Coronary artery (tissue), 2 donors: ENCODE measurements at places on chromosomes 1 and 21.

DNA sequence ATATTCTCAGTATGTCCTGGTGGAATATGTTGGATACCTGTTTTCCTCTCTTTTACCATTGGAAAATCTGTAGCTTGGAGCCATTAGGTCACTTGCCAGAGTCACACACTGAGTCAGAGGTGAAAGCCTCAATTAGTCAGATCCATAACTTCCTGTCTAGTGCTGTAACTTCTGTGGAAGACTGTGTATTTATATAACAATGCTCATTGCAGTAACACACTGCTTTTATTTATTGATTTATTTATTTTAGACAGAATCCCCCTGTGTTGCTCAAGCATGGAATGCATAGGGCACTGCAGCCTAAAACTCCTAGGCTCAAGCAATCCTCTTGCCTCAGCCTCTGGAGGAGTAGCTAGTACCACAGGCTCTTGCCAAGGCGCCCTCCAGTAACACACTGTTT is 1.3 kb upstream of the DOCK7 start:
- no peak for DNase-seq

DNA sequence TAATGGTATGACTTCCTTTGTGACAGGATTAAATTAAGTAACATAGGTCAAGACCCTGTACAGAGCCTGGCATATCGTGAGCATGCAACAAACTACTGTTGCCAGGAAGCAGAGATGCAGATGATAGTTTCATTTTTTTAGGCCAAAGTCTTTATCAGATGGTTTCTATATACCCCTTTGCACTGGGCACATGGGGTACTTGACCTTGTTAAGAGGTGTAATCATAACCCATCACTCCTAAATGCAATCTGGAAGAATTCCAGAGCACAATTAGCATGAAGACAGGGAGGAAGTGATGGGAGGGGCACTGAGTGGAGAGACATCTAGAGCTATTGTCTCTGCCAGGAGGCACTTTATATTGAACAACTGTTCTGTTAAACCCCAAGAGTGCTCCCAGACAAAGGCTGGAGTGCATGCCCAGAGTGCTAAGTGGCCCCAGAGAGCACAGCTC is 22.1 kb downstream of the ZBTB17 start:
- DNase-seq: no peak

- no peak for DNase-seq
Observed at GRCh38 chr1:153260585-153261280, 1.2 kb downstream of the LORICRIN start.

- DNase-seq: no peak
Observed at GRCh38 chr1:247156787-247157232, 15.0 kb downstream of the ZNF124 start.

- peak; percentile 45 for DNase-seq
Observed at GRCh38 chr21:45175326-45176095, 101.1 kb downstream of the ADARB1 start.

GRCh38 chr1:94884106-94884505 is 42.8 kb downstream of the CNN3 start:
- DNase-seq: no peak

- no peak for DNase-seq
Observed at GRCh38 chr1:205916541-205916940, 26.7 kb downstream of the SLC26A9 start.

GRCh38 chr1:26154750-26155149 is 4.1 kb upstream of the FAM110D start:
- DNase-seq: no peak

GRCh38 chr1:77095236-77095635 is 124.0 kb downstream of the PIGK start:
- no peak for DNase-seq

- DNase-seq: no peak
Observed at GRCh38 chr1:30190511-30191153, 532.8 kb downstream of the MATN1 start.

GRCh38 chr1:98028800-98029199 is 108.0 kb upstream of the DPYD start:
- DNase-seq: no peak

DNA sequence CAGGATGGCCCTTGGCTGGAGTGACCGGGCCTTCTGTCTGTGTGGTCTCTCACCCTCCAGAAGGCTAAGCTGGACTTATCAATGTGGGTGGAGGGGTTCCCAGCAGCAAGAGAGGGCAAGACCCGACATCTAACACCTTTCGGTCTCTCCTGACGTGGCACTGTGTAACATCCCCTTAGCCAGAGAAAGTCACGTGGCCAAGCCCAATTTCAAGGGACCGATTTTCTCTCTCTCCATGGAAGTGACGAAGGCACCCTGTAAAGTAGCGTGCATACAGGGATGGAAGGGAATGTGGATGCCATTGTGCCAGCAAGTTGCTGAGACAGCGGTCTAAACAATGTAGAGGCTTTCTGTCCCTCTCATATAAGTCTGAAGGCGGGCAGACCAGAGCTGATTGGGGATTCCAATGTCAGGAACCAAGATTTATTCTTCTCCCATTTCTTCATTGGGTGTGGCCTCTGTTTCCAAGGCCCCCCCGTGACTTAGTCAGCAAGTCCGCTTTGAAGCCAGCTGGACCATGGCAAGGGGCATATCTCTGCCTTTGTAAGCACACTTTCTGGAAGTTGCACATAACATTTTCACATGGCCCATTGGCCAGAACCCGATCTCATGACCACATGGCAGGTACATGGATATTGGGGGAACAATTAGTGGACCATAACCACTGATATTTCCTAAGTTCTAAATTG is 12.5 kb downstream of the MX1 start:
- peak; percentile 52 for DNase-seq

GRCh38 chr1:3955196-3955772 is 55.2 kb upstream of the C1orf174 start:
- DNase-seq: no peak

DNA sequence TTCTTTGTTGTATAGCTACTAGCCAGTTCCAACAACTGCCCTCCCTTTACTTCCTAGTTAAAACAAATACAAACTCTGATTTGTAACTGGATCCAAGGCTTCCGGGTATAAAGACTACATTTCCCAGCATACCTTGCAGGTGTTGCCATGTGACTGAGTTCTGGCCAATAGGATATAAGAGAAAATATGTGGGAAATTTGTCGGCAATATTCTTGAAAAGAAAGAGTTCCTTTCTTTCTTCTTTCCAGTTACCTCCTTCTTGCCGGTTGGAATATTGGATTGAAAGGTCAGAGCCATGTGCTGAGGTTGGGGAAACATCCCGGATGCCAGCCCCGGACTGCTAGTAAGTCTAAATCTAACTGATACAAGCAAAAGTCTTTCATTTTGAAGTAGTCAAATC is 23.0 kb upstream of the ZBTB40 start:
- DNase-seq: no peak

- DNase-seq: no peak
Observed at GRCh38 chr1:181643631-181644030, 160.3 kb downstream of the CACNA1E start.

GRCh38 chr1:62685431-62685859 is 2.7 kb downstream of the DOCK7 start:
- no peak for DNase-seq

GRCh38 chr21:39712976-39713375 is 32.0 kb upstream of the IGSF5 start:
- DNase-seq: no peak

DNA sequence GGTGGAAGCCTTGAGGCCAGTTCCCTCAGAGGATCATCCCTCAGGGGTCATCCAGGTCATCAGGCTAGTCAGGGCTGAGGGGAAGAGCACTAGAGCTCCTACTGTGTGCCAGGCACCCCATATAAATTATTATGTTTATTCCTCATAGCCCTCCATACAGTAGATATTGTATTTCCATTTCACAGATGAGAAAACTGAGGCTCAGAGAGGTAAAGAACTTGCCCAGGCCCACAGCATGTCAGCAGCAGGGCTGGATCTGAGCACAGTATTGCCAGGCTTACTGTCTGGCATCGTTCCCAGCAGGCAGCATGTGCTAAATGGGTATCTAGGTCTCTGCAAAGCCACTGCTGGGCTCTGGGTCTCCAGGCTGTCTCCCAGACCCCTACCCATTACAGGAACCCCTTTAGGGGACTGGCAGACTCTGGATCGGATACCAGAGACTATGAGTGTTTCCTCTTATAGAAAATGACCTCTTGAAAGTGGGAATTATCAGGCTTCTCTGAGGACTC is 153.3 kb downstream of the PTPRU start:
- DNase-seq: peak; percentile 11

DNA sequence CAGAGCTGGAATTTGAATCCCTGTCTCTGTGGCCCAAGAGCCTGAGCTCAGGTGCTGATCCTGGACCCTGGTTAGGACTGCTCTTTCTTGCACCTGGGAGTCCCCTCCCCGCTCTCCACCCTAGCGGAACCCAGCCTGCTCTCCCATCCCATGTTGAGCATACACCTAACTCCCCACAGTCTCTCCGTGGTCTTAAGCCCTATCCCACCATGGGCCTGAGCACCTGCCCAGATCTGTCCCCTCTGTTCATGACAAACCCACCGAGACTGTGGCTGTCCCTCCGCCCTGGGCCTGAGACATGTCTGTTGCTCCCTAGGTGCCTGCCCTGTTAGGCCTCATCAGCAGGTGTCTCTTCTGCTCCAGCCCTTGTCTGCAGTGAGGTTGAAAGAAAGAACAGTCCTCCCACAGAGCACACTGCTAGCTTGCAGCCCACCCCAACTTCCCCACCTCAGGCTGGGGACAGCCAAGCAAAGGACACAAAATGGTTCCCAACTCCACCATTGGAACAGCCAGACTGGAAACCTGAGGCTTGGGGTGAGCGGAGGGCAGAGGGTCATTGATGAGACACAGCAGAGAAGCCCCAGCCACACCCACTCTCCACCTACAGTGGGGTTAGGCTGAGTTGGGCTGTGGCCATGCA is 118.5 kb downstream of the MATN1 start:
- peak; percentile 50 for DNase-seq

DNA sequence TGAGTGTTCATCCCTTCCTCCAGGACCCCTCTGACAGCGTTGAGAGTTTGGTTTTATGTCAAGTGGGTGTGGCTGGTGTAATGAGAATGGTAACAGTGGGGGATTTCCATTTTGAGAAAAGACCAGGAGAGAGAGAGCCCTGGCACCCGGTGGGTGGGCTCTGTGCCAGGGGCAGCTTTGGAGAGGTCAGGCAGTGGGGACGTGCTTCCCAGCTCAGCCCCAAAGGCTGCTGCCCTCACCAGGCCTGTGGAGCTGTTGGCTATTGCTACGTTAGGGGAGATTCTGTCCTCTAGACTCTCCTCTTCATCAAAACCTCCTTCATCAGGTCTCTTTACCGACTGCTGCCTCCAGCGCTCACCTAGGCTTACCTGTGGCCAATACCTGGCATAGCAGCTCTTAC is 176.3 kb downstream of the PTPRU start:
- DNase-seq: peak; percentile 41

GRCh38 chr1:218219460-218219859 is 65.6 kb upstream of the RRP15 start:
- DNase-seq: no peak

GRCh38 chr1:10515301-10515975 is 40.7 kb downstream of the PEX14 start:
- DNase-seq: no peak

DNA sequence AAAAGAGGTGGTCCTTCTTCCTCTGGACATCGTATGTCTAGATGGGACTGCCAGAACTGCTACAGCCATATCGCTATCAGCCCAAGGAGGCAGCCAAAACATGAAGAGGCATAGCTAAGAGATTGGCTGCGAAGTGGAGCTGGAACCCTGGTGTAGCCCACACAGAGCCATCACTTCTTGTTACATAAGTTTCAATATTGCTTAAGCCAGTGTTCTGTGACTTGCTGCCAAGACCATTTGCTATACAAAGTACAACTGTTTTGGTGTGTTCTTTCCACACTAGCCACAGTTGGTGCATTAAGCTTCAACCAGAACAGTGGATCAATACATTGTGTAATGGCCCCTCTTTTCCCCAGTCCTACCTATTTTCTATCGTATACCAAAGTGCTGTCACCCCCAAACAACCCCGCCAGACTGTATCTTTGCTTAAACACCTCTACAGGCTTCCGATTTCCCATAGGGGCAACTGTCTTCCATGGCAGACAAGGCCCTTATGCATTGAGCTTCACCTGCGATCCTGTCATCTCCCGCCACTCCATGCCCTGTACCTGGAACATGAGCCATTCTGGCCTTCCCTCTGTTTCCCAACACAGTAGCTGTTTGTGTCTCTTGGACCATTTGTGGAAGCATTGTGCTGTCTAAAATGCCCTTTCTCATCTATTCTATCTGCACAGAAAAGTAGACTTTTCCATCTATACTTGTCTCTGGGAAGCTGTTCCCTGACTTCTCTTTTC is 241.8 kb downstream of the TTLL7 start:
- DNase-seq: no peak

GRCh38 chr21:41369105-41369919 is 7.5 kb downstream of the MX2 start:
- DNase-seq: no peak

DNA sequence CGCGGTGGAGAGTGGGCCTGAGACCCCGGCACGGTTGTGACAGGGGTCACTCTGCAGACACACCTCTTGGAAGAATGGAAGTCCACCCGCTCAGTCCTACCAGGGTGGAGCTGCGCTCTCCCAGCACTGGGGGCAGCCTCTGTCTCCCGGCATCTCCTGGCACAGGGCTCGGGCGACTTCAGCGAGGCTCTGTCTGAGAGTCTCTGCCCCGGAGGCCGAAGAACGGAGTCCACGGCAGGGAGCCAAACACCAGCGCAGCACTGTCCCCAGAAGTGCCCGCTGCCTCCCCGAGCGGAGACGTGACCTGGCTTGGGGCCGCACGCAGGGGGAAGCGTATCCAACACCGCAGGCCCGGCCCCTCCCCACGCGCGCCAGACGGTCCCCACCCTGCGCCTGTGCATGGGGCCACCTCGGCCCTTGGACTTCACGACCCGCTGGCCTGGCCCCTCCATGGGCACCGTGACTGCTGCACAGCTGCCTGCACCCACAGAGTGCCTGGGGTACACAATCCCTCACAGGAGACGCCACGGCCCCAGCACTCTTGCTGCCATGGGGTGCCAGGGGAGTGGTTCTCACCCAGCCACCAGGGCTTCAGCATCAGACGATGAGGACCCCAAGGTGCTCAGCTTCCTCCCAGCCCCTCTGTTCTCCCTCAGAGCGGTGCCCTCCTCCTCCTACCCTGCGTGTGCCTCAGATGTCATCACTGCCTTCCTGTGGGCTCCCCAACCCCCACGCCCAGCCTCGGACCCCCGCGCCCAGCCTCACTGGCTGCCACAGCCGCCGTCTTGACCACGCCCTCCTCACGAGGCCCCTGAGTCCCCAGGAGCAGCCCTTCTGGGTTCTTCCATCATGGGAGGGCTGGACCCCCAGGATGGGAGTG is 14.9 kb upstream of the RNF223 start:
- peak; percentile 55 for DNase-seq

GRCh38 chr1:221723018-221723847 is 18.7 kb downstream of the DUSP10 start:
- DNase-seq: no peak

- DNase-seq: peak; percentile 52
Observed at GRCh38 chr1:13628218-13628617, 44.6 kb downstream of the PDPN start.
